ENCODE measurements at places on chromosomes 1 and 21.

- DNase-seq = no peak
These were observed 5.8 kb downstream of the KCNJ10 start for GRCh38 chr1:160064164-160064563.

- no peak for DNase-seq
These were observed 713 bp upstream of the HMGCL start for GRCh38 chr1:23825762-23826522.

- no peak for DNase-seq
These were observed 461.9 kb upstream of the RGS18 start for GRCh38 chr1:191696354-191696753.

DNA sequence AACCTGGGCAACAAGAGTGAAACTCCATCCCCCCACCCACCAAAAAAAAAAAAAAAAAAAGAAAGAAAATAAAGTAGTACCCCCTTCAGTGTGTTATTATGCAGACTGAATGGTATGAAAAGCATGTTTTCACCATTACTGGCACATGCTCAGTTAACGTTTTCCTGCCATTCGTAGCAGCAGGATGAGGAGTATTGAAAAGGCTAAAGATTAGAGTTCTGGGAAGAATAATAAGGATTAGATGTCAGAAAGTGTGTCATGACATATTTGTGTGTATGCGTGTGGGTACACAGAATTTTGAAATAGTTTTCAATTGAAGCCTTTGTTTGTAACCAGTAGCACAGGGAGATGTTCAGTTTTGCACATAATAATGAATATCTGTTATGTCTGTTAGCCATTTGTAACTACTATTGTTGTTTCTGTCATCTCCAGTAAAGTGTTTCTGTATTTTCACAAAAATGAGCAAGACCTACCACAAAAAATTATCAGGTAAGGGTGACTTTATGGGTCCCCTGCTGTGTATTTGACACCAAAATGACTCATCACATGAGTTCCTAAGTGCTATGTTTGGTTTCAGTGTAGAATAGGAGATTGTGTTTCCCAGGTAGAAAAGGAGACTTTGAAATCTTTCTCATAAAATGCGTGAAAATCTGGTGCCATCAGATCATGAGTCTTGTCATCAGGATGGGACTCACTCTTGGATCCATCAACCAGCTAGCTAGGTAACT, 358.9 kb downstream of the DISC1 start:
- DNase-seq = no peak

GRCh38 chr1:58047265-58047858, 499.2 kb downstream of the OMA1 start:
- no peak for DNase-seq

DNA sequence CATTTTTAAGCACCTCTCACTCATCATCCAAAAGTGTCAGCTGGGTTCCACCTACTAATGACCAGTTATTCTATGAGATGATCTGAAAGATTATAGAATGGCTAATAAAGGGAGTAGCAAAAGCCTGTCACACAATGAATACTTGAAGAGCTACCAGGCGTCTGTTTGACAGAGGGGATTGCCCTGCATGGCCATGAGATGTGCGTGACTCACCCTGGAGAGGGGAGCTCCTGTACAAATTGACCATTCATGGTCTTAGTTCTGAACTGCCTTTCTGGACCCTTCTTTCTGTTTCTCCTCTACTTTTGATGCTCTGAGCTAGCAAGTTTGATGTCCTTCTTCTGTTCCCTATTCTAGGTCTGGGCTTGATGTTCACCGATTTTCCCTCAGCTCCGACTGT, 85.2 kb upstream of the ABCD3 start:
- DNase-seq = no peak

GRCh38 chr1:177065430-177065829, 99.1 kb downstream of the ASTN1 start:
- DNase-seq = no peak

- no peak for DNase-seq
These were observed 310.9 kb downstream of the MATN1 start for GRCh38 chr1:30412241-30413110.

DNA sequence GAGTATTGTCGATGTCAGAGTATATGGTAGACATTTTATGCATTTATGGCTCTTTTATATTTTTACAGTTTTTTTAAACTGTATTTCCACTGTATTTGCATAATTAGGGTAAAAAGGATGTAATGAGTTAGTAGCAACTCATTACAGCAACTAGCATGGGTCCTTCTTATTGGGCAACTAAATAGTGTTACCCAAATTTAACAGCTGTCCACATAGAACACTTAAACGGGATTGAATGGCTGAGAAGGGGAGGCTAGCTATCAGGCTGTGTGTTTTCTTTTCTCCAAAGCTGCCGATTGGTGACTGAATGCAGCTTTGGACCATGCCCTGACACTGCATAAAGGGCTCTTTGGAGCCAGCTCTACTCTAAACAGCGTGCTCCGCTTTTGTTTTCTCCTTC, 75.4 kb downstream of the PTPRC start:
- no peak for DNase-seq

DNA sequence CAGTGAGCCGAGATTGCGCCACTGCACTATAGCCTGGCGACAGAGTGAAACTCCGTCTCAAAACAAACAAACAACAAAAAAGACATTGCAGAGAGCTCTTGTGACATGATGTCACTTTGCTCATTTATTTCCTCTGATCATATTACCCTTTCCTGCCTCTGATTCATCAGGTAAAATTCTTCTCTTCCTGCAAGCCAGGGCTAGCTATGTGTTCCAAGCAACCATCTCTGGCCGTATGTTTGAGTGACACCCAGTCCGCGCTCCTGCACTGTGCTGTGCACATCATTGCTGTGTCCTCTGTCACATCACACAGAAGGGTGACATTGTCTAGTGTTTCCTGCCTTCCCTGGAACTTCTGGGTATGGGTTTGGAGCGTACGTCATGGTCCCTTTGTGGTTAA, 251.3 kb downstream of the PCP4 start:
- no peak for DNase-seq

DNA sequence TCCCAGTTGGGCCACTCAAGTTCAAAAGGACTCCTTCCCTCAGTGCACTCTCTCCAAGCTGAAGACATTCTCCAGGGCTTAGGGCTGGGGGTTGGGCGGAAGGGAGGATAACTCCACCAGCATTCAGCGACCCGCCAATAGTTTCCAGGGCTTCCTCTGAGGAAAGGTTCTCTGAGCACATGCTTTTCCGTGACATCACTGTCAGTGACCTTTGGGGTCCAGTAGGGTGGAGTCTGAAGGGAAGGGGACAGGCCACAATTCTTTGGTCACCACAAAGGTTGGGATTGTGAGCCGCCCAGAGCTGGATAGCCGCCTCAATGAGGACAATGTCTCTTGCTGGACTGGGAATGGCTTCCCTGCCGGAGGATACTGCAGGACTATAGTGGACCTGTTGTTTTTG, 22.8 kb upstream of the RXRG start:
- no peak for DNase-seq

DNA sequence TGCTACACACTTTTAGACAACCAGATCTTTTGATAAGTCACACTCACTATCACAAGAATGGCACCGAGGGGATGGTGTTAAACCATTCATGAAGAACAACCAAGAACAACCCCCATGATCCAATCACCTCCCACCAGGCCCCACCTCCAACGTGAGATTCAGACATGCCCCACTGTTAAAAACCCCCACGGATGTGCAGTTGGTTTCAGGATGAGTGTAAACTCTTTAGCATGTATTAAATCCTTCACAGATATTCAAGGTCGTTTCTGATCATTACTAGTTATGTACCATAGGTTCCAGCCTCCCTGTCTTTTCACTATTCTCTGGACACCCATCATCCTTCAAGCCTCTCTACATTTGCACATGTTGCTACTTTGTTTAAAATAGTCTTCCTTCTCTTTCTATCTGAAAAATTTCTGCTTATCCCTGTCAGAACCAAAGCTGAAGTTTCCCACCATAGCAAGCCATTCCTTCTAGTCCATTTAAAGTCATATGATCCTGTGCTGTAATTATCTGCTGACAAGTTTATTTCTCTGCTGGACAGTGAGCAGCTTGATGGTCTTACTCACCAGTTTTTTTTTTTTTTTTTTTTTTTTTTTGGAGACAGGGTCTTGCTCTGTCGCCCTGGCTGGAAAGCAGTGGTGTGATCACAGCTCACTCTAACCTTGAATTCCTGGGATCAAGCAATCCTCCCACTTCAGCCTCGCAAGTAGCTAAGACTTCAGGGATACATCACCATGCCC, 36.8 kb downstream of the MAP10 start:
- DNase-seq = no peak
